ENCODE measurements at places on chromosomes 4 and X.

DNA sequence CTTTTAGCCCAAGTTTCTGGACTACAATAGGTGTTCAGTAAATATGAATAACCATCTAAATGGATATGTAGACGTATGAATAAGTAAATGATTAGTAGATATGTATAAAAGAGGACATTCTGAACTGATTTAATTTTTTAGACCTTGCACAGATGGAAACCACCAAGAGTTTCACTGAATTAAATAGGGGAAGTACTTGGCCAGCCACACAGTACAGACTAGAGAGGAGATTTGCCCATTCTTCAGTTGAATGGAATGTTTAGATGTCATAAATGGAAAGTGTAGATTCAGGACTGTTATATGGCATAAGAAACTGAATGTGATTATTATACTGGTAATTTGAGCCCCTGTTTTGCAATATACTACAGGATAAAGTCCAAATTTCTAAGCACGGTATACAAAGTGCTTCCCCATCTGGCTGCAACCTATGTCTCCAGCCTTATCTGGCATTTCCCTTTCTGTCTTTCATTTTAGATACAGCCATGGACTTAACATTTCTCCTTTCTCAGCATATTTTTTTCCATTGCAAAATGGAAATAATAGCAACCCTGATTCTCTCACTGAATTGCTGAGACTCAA, 137.8 kb upstream of the HS3ST1 start:
- DNase-seq = no peak

DNA sequence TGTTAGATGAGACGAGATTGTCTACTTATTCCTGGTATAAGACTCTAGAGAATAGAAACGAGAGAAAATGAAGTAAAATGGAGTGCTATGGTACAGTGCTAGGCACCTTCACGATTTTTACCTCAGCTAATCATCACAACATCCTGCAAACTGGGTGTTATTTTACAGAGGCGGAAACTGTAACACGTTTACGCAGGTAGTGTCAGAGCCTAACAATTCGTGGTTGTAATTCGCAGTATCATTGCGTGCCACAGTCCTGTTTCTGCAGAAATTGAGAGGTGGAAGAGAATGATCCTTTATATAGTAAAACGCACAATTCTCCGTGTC, 383 bp upstream of the TBC1D19 start:
- DNase-seq = no peak

- no peak for DNase-seq
These were observed 115.7 kb downstream of the NDST4 start for GRCh38 chr4:114997576-114998247.

DNA sequence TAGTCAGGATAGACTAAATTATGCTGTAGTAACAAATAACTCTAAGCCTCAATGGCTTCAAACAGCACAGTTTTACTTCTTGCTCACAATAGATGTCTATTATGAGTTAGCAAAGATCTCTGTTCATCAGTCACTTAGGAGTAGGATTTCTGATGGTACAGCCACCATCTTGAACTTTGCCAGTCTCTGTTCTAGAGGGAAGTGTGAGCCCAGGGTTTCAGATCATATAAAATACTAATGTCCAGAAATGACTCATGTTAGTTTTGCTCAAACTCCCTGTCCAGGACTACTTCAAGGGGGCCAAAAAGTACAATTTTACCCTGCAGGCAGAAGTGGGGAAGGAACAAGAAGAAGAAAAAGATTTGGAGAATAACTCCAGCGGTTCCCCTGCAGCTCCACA, 77.1 kb upstream of the LSM6 start:
- DNase-seq = no peak

GRCh38 chr4:180674619-180675358, 1568.4 kb upstream of the TENM3 start:
- no peak for DNase-seq

- DNase-seq = no peak
These were observed 4.1 kb downstream of the CBLL2 start for GRCh38 chrX:22276781-22277180.

GRCh38 chr4:165355900-165356300, 22.9 kb upstream of the CPE start:
- no peak for DNase-seq

DNA sequence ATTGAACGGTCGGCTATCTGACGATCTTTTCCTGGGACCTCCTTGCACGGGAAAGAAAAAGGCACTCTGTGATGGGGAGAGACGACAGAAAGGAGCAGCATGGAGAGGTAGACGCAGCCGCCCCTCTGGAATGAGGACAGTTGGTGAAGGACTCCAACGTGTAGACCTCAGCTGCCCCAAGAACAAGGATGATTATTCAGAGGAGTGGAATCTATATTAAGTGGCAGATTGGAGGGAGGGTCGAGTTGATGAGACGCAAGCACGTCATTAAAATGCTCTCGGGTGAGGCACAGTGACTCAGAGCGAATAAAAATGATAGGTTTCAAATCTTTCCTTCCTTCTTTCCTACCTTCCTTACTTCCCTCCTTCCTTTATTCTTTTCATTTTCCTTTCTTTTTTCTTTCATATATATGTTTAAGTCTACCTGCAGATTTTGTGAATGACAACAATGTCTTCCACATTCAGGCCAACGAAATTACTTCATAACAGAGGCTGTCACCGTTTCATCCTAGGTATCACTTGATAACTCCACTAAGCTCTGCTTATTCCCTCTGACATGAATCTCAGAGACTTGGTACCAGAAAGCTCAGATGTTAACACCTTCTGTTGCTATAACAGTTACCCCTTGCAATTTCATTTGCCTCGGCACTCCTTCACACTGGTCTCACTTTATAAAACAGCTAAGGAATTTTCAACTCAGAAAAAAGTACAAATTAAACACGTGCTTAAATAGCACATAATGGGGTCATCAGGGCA, 110.0 kb upstream of the PPARGC1A start:
- no peak for DNase-seq

DNA sequence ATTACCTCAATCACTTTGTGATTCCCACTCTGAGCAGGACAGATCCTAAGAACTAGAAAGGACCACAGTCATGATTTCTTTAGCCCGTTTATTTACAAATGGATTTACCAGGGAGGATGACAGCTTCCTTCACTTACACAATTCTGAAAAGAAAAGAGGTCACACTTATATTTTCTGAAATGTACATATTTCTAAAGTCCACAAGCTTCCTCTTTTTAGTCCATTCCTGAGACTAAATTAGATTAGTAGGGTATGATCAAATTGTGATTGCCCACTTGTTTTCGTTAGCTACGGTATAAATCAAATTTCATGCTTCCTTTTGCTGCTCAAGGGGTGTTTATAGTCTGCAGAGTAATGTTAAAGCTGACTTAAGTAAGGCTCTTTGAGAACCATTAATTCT, 7.6 kb upstream of the AMELX start:
- DNase-seq = no peak

GRCh38 chrX:28946846-28947245, 359.6 kb downstream of the IL1RAPL1 start:
- no peak for DNase-seq

- DNase-seq = no peak
These were observed 133.0 kb downstream of the KLHL8 start for GRCh38 chr4:87087420-87087819.

GRCh38 chr4:7815562-7815961, 124.1 kb downstream of the AFAP1 start:
- no peak for DNase-seq

DNA sequence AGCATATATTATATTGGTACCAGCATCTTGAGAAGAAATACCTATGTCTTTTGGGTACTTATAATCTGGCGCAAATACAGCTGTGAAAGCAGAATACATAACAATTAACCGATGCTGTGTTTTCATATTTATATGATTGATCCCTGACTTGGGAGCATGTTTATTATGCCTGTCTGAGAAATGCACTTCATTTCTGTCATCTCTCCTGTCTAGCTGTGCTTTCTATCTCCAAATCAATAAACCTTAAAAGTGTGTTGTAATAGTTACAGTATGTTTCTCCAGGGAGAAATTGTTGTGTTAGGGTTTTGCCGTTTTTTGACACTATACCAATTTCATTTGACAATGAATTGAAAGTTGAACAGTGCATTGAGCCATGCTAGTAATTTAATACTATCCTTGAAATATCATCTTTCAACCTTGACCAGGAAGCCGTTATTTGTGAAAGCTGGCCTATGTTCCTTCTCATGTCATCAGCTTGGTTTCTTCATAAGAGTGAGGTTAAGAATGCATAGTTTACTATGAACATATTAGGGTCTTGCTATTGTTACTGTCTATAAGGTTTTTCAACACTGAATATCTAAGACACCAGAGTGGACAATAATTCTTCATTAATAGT, 206.2 kb upstream of the PCDH18 start:
- DNase-seq = no peak

- no peak for DNase-seq
These were observed 45.5 kb downstream of the TMEM144 start for GRCh38 chr4:158255727-158256324.

GRCh38 chr4:88675543-88675942, 22.1 kb downstream of the NAP1L5 start:
- DNase-seq = no peak

GRCh38 chrX:24748196-24748595, 54.5 kb downstream of the POLA1 start:
- DNase-seq = no peak

- DNase-seq = no peak
These were observed 17.2 kb downstream of the ANXA3 start for GRCh38 chr4:78568640-78569305.

DNA sequence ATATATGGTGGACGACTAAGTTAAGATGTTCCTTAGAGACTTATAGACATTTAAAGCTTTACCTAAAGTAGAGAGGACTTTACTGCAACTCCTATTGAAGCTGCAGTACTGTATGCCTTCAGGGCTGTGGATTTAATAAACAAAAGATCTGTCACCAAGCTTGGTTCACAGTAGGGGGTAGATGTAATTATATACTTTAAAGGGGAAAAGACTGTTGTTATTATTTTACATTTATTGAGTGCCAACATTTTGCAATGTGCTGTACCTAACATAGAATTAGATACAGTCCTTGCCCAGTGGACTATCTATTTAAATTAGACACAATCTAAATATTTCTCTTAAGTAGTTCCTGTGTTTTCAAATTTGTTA, 67.2 kb downstream of the SLIT2 start:
- no peak for DNase-seq

GRCh38 chr4:148565801-148566200, 123.6 kb upstream of the NR3C2 start:
- no peak for DNase-seq

GRCh38 chr4:159002950-159003349, 99.9 kb upstream of the RAPGEF2 start:
- DNase-seq = no peak

- no peak for DNase-seq
These were observed 44.3 kb downstream of the NELFA start for GRCh38 chr4:1964443-1964842.

- DNase-seq = no peak
These were observed 1.5 kb downstream of the MAB21L2 start for GRCh38 chr4:150583287-150584110.

GRCh38 chrX:100417681-100418080, 7.6 kb upstream of the PCDH19 start:
- no peak for DNase-seq

- DNase-seq = no peak
These were observed 8.7 kb upstream of the TIMM8A start for GRCh38 chrX:101357166-101357795.

DNA sequence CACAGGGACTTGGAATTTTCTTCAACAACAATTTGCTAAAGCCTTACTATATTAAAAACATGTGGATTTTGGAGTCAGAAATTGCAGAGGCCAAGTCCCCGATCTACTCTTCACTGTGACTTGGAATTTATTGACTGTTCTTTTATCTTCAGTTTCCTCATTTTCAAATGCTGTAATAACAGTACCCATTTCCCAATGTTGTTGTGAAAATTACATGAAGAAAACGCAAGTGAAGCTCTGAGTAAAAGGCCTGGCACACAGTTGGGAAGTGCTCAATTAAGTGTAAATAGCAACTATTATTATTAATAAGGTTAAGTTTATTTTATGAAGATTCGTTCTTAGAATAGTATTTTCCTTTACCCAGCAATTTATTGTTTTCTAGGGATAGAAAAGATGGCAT, 15.7 kb downstream of the STBD1 start:
- DNase-seq = no peak

- DNase-seq = no peak
These were observed 248.9 kb upstream of the UGT8 start for GRCh38 chr4:114349543-114350175.

DNA sequence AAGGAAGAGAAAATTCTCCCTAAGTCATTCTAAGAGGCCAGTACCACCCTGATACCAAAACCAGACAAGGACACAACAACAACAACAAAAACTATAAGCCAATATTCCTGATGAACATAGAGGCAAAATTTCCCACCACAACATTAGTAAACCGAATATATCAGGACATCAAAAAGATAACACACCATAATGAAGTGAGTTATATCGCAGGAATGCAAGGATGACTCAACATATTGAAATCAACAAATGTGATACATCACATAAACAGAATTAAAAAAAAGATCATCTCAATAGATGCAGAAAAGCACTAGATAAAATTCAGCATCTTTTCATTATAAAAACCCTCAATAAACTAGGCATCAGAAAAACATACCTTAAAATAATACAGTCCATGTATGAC, 1844.4 kb upstream of the PCDH10 start:
- no peak for DNase-seq

- DNase-seq = no peak
These were observed 1418.7 kb downstream of the FSTL5 start for GRCh38 chr4:160745126-160745525.

DNA sequence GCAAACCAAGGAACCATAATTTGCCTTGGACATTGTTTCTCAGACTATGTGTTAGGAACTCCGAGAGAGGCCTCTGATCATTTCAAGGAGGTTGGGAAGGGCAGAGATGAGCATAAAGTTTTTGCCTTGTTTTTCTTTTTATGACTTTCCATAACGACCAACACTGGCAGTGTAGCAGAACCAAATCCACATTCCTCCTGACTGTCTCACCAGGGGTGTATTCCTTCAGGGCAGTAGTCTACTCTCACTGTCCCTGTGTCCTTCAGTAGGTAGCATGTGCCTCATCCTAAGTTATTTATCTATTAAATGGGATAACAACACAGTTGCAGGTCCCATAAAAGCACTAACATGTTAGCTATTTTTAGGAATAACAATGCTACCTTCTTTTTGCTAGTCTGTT, 20.8 kb downstream of the EGFL6 start:
- no peak for DNase-seq

GRCh38 chrX:125782184-125782583, 383.9 kb downstream of the DCAF12L2 start:
- no peak for DNase-seq

DNA sequence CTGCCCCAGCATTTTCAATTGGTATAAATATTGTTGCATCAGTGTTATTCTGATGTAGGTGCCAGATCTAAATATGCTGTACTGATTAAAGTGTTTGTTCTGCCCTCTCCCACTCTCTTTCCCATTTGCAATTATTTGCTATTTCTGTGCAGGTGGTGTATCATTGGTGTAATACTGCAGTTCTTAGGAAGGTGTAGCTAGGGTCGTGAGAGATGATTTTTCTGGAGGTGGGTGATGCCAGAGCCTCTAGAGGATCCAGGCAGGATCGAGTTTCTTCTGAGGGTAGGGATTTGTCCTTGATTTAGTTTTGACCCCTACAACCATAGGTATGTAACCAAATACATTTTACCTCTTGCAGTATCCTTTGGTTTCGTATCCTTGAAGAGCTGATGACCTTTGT, 1.9 kb downstream of the SMAD1 start:
- no peak for DNase-seq
